ENCODE measurements at places on chromosomes 2 and 18.

- DNase-seq = no peak
Observed at GRCh38 chr2:235402422-235402821, 91.4 kb upstream of the AGAP1 start.

DNA sequence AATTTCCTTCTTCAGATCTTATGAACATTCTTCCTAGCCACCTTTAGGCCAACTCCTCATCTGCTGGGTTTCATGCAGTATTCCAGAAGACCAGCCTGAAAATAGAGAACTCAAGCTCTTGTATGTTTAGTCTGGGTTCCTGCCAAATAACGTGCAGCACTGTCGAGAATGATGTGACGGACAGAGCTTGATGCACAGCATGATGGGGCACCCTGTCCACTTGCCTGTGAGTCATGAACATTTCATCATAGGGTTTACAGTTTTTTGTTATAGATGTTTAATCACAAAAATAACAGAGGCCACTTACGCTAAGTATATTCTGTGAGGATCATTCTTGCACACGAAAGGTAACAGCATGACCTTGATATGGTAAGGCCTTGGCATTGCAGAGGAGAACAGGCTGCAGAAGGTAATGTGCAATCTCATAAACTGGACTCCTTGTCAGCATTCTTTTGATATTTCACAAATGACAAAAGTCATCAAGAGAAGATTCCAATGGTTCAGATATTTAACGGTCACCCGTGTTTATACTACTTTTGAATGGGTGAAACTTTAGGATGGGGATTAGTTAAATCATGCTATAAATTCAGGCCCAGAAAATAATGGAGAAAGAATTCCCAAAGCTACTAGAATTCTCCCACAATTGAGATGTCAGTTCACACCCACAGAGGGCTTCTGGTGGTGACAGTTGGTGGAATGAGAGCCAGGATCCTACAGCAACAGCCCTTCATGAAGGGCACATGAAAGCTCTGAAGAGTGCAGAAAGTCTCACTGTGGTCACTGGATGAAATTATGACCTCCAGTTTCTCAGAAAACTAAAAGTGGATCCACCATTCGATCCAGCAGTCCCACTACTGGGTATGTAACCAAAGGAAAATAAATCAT is 396.1 kb upstream of the RAB12 start:
- no peak for DNase-seq

DNA sequence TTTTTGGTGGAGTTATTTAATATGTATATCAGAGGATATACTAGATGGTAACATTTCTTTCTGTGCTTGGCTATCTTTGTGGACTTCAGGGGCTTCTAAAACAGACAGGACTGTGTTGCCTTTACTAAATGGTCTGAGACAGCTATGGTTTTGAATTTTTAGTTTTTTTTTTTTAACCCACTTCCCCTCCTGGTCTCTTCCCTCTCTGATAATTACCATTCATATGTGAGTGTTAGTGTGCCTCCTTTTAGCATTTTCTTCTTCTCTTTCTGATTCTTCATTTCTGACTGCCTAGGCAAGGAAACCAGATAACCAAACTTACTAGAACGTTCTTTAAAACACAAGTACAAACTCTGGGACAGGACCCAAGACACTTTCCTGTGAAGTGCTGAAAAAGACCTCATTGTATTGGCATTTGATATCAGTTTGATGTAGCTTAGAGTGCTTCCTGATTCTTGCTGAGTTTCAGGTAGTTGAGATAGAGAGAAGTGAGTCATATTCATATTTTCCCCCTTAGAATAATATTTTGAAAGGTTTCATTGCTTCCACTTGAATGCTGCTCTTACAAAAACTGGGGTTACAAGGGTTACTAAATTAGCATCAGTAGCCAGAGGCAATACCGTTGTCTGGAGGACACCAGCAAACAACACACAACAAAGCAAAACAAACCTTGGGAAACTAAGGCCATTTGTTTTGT is 52.7 kb downstream of the SMAD4 start:
- no peak for DNase-seq

DNA sequence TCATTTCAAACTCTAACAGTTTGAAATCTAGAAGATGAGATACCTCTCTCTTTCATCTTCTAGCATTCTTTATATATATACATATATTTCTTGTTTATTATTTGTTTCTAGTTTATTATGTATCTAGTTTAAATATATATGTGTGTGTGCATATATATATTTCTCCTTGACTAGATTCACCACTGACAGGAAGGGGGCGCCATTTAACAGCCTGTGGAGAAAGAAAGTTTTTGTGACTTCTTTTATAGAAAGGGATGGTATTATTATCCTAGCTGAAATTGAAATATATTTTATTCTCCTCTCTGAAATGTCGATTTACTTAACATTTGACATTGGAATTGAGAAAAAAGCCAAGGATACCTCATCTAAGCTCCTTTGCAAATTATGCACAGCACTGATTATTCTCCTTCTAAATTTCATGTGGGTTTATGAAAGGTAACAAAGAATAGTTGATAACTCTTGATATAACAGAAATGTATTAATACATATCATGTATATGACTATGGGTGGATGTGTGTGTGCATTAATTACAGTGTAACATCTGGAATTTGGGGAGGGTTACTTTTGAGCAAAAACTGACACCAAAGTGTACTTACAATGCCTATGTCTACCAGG is 160.7 kb upstream of the NT5C1B start:
- DNase-seq = peak; percentile 47
